ENCODE measurements at places on chromosomes 1 and 21.

GRCh38 chr1:38000233-38000528 is 5.1 kb downstream of the FHL3 start:
- DNase-seq = no peak

- DNase-seq = no peak
Observed at GRCh38 chr21:31180256-31181081, 142.2 kb upstream of the KRTAP19-8 start.

DNA sequence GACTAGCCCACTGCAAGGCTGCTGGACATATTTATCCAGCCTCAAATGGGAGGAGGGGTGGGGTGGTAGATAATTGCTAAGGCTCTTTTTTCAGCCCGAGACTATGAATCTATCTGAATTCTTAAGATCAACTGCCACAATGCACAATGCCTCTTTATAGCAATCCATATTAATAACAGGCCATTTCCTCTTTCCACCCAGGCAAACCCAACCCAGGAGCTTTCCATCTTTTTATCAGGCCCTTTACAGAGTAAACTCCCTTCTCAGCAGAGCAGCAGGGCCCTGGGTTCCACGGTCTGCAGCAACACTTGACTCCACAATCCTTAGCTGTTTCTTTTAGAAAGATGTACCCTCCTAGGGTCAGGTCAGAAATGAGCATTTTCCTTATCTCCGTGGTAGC is 806 bp downstream of the DDOST start:
- DNase-seq = no peak

DNA sequence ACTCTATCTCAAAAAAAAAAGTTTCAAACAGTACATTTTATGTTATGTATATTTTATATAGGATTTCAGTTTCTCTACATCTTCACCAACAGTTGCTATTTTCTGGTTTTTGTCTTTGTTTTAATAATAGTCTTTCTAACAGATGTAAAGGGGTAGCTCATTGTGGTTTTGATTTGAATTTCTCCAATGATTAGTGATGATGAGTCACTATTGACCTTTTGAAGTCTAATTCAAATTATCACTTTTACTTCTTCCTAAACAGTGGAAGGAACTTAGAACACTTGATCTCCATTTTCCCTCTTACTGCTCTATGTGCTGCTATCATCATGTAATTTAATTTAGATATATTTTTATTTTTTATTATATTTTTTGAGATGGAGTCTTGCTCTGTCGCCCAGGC is 31.7 kb upstream of the SHCBP1L start:
- DNase-seq = no peak

GRCh38 chr1:202578565-202578964 is 131.7 kb downstream of the SYT2 start:
- no peak for DNase-seq

Measured in stimulated activated CD4-positive, alpha-beta T cell treated with anti-CD3 and anti-CD28 coated beads, TNF-alpha, amount 100 ng/mL, for 1 hour (primary cell).